CD14-positive monocyte (primary cell): ENCODE measurements at places on chromosomes 1 and 21.

DNA sequence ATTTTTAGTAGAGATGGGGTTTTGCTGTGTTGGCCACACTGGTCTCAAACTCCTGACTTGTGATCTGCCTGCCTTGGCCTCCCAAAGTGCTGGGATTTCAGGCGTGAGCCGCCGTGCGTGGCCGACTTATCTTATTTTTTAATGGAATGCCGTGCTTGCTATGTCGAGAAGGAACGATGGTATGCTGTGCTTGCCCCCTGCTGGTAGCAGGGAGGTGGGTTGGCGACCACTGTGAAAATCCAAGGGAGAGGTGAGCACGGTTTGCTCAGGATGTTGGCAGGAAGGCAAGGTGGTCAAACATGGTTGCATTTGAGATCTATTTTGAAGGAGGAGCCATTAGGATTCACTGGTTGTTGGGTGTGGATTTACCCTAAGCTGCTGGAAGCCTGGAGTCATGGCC, 45.8 kb upstream of the RCC2 start:
- no peak overlapping the region for H3K4me3 ChIP-seq
- H3K36me3 ChIP-seq, result no peaks in the 10 kb centered on the region
- no peaks in the 10 kb centered on the region for H3K4me1 ChIP-seq
- no peak for DNase-seq
- H3K27ac ChIP-seq, result no peak overlapping the region
- no peaks in the 10 kb centered on the region for H3K27me3 ChIP-seq

DNA sequence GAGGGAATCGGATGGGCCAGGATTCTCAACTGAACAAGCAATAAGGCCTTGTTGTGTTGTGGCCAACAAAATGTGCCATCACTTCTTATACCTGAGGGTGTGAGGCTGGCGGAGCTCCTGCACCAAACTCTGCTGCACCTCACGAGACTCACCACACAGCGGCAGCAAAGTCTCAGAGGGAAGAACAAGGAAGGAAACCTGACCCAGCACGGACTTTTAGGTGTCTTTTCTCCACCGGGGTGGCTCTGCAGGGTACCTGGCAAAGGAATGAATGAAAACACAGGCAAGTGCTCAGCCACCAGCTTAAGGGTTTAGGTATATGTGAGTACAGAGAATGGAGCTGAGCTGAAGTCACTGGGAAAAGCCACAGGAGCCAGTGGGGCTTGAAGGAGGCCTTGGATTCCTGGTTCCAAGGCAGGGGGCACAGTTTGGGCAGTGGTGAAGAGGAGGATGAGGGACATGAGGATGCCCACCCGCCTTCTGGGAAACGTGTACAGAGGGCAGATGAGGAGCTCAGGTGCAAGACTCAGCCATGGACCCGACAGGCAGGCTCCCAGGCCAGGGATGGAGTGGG, 31.1 kb upstream of the HSD3B1 start:
- H3K27me3 ChIP-seq, result no peaks in the 10 kb centered on the region
- H3K36me3 ChIP-seq, result no peaks in the 10 kb centered on the region
- H3K4me1 ChIP-seq, result no peaks in the 10 kb centered on the region
- no peak overlapping the region for H3K4me3 ChIP-seq
- no peak overlapping the region for H3K27ac ChIP-seq
- DNase-seq, result peak; percentile 2

DNA sequence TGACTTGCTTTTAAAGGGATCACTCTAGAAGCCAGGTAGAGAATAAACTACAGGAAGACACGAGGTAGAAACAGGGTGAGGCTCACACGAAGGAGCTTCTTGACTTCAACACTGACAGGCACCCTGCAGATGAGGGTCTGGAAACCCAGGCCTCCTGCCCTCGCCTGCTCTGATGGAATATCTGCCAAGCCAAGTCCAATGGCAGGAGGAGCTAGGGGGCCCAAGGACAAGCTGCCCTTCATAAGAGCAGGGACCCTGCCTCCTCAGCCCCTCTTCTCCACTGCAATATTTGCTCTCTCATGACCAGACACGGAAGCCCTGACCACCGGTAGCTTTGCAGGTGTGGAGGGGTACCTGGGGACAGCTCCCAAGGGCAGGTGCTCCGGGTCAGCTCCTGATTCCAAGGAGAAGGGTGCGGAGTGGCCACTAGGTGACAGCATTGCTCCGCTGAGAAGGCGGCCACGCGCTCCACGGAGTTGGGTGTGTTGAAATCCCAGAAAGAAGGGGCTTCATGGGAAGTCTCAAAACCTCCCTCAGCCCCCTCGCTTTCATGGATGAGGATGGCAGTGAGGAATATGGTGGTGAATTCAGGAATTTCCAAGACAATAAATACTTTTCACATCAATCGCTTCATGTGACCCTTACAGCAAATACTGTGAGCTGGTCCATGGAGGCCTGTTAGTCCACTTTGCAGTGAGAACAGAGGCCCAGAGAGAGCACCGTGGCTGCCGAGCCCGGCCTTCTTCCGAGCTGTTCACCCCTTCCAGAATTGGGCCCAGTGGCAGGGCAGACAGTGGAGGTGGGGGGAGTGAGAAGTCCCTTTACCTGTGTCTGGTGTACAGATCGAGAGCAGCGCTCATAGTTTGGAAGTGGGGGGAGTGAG, 33.2 kb upstream of the PAX7 start:
- DNase-seq, result no peak
- no peak overlapping the region for H3K4me3 ChIP-seq
- H3K36me3 ChIP-seq, result no peaks in the 10 kb centered on the region
- no peaks in the 10 kb centered on the region for H3K4me1 ChIP-seq

DNA sequence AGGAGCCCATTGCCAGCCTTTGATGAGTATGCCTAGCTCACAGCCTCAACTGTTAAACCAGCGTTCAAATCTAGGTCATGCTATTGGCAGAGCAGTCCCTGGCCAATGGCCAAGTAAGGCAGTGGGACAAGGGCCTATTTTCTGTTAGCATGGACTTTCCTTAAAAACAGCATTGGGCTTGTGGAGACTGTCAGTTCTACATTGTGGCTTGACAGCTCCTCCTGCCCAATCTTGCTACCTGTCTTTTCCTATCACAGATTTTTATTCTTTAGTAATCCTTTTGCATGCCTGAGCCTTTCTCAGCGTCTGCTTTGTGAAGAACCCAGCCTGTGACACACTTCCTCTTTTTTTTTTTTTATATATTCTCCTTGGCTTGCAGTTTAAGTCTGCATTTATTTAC, 56.4 kb downstream of the DIP2A start:
- no peak overlapping the region for H3K4me3 ChIP-seq
- H3K27ac ChIP-seq, result no peak overlapping the region
- peaks cover 70% of the 10 kb centered on the region for H3K36me3 ChIP-seq
- peak; percentile 6 for DNase-seq
- H3K4me1 ChIP-seq, result peaks cover 4% of the 10 kb centered on the region

GRCh38 chr1:177897281-177897997, 72.4 kb downstream of the SEC16B start:
- no peaks in the 10 kb centered on the region for H3K27me3 ChIP-seq
- H3K36me3 ChIP-seq, result no peaks in the 10 kb centered on the region
- no peaks in the 10 kb centered on the region for H3K4me1 ChIP-seq
- DNase-seq, result no peak
- no peak overlapping the region for H3K27ac ChIP-seq
- H3K4me3 ChIP-seq, result no peak overlapping the region

GRCh38 chr1:8425150-8425780, 107.4 kb downstream of the SLC45A1 start:
- no peak overlapping the region for H3K4me3 ChIP-seq
- H3K27ac ChIP-seq, result no peak overlapping the region
- DNase-seq, result no peak
